Fibroblast of lung (primary cell): ENCODE measurements at places on chromosomes 7 and 10. TPM values are rescaled to one million over a fixed set of nuclear protein-coding genes. Genes with fewer than 3 reads are reported as not detected.

DNA sequence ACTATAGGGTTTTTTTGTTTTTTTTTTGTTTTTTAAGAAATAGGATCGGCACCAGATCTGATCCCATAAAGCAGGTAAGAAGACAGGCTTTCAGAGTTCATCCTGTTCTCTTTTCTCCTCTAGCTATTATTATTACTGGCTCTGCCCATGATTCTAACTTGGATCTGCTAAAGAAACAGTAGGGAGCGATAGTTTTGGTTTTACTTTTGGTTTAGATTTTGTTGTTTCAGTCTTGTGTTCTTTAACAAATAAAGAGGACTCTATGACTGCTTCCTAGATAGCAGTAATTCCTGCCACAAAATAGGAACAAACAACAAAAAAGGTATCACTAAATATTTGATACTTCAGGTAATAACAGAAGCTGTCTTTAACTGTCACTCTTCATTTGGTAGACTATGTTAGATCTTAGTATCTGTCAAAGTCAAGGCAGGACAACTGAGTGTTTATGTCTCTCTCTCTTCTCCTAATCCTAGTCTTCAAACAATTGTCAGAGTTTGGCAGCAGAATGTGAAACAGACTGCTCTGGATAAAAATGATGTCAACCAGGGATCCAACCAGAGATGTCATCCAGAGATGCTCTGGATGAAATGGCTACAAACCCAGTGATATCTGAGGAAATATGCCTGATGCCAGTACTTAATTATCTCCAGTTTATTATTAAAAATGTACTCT, 99.8 kb downstream of the KMT2C start:
- no peak for DNase-seq

DNA sequence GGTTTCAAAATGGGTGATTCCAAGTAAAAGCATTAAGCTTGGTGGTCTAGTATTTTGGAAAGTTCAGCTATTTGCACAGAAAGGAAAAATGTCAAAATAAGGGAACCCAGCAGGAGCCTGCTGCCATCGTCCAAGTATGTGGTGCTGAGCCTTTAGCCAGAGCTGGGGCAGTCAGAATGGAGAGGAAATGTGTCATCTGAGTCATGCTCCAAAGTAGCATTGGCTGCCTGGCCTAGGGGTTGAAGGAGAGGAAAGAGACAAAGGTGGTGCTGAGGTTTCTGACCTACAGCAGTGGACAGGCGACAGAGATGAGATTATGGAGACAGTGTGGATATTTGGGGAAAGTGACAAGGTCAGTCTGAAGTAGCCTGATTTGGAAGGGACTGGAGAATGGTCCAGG, 103.9 kb downstream of the PLCE1 start:
- no peak for DNase-seq

ATRNL1 gene
- total RNA-seq = 0.33 and 1.0 TPM in 2 replicates

DNA sequence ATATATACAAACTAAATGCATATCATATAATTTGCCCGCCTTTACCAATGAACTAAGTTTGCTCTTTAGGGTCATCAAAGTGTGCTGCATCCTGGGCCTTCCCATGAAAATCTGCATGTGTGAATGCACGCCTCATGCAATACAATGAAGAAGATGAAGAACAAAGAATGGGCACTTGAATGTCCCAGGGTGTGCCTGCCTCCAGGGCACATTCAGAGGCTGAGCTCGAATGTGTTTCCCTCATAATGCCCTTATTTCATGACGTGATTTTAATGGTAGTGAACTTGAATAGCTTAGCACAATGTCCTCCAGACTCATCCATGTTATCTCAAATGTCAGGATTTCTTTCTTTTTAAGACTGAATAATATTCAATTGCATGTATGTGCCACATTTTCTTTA, 824.9 kb downstream of the TNS3 start:
- no peak for DNase-seq

- no peak for DNase-seq
Observed at GRCh38 chr10:70743430-70743788, 41.8 kb downstream of the TBATA start.

DNA sequence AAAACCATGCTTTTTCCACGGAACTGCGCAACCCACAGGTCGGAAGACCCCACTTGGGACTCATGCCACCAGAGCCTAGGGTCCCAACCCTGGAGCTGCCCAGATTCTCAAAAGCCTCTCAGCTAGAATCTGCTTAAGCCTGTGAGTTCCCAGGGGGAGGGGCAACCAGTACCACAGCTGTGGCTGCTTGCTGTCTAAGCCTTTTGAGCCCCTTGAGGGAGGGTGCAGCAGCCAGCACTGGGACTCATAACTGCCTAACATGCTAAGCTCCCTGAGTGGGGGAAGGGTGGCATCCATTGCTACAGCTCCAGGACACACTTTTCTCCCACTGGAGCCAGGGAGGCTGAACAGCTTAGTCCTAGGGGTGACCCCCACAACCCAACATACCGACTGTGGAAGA, 485.6 kb upstream of the GRM3 start:
- DNase-seq = no peak

GRCh38 chr10:94131885-94132284, 138.2 kb downstream of the PLCE1 start:
- DNase-seq = peak; percentile 74

DNA sequence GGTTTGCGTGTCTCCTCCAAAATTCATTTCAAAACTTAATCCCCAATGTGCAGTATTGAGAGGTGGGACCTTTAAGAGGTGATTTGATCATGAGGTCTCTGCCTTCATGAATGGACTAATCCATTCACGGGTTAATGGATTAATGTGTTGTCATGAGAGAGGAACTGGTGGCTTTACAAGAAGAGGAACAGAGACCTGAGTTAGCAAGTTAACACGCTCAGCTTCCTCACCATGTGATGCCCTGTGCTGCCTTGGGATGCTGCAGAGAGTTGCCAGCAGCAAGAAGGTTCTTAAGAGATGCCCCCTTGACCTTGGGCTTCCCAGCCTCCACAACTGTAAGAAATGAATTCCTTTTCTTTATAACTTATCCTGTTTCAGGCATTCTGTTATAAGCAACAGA, 3.7 kb upstream of the TCTN3 start:
- DNase-seq = no peak

LRRC18 gene
- under 0.01 and 0.66 TPM in 2 replicates for total RNA-seq

- no peak for DNase-seq
Observed at GRCh38 chr10:35792291-35792690, 150.2 kb upstream of the FZD8 start.

DNA sequence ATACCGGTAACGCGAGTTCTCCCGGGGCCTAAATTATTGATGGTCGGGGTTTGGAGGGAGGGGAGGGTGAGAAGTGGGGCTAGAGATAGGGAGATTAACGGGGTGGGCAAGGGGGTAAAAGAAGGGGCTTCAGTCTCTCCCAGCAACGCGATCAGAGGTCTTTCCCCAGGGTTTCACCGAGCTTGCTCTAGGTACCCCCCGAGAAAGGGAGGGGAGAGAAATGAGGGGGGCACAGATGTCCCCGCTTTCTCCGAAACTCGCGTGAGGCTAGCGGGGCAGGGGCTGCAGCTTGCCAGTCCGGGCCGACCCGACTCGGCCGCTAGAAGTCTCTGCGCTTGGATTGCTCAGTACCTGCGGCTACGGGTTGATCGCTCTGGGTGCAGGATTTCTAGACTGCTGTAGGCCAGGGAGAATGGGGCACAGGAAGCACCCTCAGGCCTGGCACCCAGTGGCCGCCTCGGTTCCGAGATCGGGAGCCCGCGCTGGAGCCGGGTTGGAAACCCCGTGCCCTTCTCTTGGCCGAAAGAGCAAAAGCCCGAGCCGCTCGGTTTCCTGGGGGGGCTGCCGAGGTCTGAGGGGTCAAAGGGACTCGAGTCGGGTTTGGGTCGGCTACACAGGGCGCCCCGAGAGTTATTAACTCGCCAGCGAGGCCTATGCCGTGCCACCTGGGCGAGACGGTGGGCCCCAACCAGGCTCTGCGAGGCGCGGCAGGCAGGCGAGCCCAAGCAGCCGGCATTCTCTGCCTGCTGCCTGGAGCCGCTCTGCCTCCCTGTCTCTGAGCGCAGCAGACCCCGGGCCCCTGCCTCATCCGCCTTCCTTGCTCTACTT, 3.1 kb downstream of the PAX2 start:
- no peak for DNase-seq

DNA sequence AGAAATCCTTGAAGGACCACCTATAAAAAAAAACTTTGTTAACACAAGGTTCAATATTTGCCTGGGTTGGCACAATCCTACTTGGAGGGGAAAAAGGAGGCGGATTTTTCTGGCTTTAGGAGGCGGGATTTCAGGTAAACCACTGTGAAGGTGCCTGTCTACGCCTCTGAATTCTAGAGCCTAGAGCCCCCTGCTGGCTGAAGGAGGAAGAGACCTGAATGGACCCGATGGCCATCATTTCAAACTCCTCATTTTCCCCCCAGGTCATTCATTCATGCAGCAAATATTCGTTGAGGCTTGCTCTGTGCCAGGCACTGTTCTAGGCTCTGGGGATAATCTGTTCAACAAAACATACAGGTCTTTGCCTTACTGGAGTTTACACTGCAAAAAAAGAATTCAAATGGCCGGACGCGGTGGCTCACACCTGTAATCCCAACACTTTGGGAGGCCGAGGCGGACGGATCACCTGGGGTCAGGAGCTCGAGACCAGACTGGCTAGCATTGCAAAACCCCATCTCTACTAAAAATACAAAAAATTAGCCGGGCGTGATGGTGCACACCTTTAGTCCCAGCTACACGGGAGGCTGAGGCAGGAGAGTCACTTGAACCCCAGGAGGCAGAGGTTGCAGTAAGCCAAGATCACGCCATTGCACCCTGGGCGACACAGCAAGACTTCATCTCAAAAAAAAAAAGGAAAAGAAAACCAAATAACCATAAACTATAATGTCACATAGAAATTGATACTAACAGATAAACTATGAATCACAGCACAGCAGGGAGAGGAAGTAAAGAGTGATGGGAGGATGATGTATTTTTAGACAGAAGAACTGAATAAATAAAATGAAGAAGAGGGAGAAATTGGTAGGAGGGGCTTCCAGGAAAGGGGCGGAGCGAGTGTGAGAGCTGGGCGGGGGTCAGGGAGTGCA, 90.1 kb upstream of the NFE2L3 start:
- DNase-seq = peak; percentile 34

DNA sequence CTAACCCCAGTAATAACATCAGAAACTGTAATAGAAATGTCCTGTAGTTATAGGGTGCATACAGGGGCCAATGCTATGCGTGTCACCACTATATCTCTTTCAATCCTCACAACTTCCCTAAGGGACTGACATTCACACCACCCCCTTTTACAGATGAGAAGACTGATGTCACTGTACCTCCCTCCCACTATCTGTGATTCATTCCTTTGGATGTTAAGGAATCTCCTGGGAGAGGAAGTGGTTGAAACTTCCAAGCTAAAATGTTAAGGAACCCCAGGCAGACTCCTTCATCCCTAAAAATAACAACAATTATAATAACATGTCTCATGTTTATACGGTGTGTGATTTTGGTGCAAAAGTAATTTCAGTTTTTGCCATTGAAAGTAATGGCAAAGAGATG, 5.4 kb downstream of the COL13A1 start:
- DNase-seq = peak; percentile 48

- no peak for DNase-seq
Observed at GRCh38 chr7:81414411-81414810, 355.4 kb downstream of the HGF start.

- no peak for DNase-seq
Observed at GRCh38 chr10:33363106-33363505, 28.6 kb upstream of the NRP1 start.

WEE2 gene
- total RNA-seq = not detected in 2 replicates

GRCh38 chr7:24911213-24911603, 68.8 kb downstream of the OSBPL3 start:
- no peak for DNase-seq

GRCh38 chr10:36452851-36453250, 672.5 kb upstream of the ANKRD30A start:
- no peak for DNase-seq

TMEM225B gene
- total RNA-seq = 0.51 and 1.2 TPM in 2 replicates
